ENCODE measurements at places on chromosomes 7 and 10.

DNA sequence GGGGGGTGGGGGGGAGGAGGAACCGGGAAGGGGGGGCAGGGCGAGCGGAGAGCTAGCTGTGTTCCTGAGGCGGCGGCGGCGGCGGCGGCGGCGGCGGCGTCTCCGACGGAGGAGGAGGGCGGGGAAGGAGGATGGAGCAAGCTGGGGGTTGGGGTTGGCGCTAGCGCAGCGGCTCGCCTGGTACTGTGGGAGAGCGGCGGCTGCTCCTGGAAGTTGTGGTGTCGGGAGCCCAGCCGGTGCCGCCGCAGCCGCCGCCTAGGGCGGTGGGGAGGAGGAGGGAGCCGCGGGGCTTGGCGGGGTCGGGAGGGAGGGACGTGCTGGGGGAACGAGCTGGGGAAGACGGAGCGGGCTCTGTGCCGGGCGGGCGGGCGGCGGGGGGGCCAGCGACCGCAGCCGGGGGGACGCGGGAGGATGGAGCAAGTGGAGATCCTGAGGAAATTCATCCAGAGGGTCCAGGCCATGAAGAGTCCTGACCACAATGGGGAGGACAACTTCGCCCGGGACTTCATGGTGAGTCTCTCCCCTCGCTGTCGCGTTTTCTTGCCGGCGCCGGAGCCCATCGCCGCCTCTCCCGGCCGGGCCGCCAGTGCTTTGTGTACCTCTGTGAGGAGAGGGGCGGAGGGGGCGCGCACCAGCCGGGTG is at the start of gene PTPN12:
Gene PTPN12 (plus strand): TSS at position 160 of the 642 bp plus-strand sequence. CDS start 252 bp downstream, at position 412.
- DNase-seq: peak; percentile 77

DNA sequence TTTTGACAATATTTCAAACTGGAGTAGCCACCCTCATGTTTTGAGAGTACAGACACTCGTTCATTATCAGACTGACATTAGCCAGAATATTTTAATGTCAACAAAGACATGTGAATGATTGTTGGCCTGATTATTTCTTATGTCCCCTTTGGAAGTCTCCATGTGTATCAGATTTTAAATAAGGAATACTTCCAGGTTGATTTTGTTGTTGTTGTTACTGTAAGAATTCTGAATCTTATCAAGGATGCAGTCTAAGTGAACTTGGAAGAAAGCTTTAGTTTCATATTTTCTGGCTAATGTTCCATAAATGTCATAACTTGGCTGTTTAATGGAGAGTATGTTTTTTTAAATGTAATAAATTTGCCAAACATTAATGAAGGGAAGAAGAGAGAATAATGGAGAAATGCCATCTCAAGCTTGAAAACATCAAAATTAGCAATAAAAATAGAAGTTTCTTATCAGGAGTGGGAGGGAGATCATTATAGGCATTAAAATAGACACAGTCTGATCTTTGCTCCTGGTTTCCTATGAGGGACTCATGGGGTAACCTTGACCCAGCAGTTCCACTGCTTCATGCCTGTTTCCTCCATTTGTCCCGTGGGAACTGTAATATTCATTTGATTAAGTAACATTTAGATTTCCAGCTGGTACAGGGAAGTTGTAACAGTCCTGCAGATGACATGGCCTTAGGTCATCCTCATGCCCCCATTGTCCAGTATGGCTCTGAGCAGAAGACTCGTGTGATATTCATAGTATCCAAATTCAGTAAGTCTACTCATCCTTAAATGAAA is 122.4 kb upstream of the KIAA1217 start:
- no peak for DNase-seq

GRCh38 chr7:18018296-18019215 is 9.1 kb downstream of the PRPS1L1 start:
- no peak for DNase-seq

DNA sequence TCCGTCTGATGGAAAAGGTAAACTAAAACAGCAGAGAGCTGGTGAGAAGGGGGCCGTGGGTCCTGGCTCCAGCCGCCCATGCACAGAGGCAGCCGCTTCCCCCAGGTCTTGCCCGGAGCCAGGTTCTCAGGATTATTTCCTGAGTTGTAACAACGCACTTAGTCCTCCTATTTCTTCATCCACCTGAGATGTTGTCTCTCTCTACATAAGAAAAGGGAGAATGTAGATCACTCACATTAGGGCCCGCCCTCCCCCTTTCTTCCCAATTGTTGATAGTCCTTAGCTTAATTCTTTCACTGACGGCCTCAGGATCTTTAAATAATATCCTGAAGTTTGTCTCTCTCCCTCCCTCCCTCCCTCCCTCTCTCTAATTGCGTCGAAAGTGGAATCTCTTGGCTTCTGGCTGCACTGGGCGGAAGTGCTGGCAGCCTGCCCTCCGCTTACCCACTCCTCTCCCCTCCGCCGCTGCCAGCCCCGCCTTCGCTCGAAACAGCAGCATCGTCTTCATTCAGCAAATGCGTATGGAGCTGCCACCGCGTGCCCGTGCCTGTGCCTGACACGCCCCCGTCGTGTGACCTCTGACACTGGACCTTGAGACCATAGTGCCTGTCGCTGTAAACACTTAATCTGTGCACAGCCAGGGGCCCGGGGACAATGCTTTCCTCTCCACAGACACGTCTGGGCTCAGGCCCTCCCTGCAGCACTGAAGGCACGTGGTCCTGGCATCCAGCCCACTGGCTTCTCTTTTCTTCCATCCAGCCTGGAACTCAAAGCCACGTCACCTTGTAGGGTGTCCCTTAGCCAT is 174.5 kb upstream of the PPP2R2D start:
- DNase-seq: peak; percentile 86

GRCh38 chr7:78562191-78562590 is 763.6 kb downstream of the PHTF2 start:
- DNase-seq: no peak

DNA sequence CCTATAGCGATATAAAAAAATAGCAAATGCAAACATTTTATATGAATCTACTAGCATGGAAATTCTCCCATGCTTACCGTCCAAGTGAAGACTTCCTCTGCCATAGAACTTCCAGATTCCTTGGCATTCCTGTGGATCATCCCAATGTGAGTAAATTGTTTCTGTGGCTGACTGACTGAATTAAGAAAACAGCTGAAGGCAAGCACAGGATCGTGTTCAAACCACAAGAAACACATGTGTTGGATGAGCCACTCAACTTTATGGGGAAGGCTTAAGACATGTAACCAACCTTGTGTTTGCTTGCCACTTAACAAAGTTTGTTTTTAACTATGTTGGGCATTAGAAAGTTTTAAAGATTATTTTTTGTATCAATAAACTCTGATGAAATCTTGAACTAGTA is 2.6 kb upstream of the MYPN start:
- no peak for DNase-seq

DNA sequence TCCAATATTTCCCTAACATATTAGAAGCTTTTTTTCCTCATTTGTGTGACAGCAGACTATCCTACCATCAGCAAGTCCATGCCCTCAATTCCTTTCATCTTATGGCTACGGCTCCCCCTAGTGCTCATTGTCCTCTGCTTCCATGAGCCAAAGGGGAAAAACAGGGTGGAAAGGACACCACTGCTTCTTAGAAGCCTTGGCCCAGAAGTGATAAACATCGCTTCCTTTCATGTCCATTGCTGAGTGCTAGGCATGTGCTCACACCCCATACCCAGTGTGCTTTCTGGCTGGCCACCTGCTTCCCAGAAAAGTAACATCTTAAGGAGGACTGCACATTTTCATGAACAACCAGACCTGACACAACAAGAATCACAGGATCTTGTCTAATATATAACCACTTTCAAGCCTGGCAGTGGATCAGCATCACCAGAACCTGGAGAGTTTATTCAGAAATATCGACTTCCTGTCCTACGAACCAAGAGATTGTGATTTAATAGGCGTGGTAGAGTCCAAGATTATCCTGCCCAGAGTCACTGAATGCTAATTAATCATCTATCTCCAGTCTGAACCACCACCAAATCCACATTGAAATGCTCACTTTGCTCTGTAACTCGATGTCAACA is 650.5 kb upstream of the SORCS1 start:
- DNase-seq: peak; percentile 82

Data from neural progenitor cell (in vitro differentiated cells).